ENCODE measurements at places on chromosomes 5 and 9.
A peak's percentile ranks its signal among the peaks of the same experiment; 100 is the strongest.

DNA sequence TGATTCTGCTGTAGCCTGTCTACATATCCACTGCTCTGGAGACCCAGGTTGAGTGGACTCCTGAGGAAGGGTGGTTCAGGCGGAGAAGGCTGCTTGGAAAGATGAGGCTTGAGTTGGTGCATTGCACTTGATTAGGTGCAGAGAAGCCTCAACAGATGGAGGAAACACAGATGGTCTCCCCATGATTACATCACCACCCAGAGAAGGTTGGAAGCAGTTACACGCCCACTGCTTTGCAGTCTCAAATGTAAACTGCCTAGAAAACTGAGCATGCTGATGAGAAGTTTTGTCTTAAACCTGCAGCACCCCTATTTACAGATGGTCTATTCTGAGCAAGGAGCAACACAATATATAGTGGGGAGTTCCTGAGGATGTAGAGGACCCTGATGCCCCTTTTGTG, 266.6 kb downstream of the PIK3R1 start:
- no peak for DNase-seq

DNA sequence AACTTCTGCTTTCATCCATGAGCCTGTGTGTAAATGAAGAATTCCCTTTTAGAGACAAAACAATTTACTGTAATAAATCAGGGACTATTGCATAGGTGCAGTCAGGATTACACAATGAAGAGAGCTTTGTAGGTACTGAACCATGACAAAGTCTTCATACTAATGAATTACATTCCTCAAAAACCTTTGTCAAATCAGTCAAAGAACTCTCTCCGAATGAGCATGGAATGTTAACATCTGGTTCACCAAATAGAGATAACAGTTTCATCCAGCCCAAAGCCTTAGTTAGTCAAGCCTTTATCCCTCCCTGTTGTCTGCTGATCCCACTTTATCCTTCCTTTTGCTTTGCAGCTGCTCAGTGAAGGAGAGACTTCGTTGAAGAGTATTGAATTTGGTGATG, 62.9 kb upstream of the DMRTA1 start:
- DNase-seq, result no peak

- no peak for DNase-seq
These were observed 463.6 kb downstream of the SPOCK1 start for GRCh38 chr5:137035480-137035878.

- DNase-seq, result no peak
These were observed 74.9 kb downstream of the LMX1B start for GRCh38 chr9:126688617-126689016.

- no peak for DNase-seq
These were observed 55.7 kb upstream of the EQTN start for GRCh38 chr9:27352457-27353165.

GRCh38 chr9:88418025-88418424, 29.8 kb downstream of the SPIN1 start:
- DNase-seq, result no peak

DNA sequence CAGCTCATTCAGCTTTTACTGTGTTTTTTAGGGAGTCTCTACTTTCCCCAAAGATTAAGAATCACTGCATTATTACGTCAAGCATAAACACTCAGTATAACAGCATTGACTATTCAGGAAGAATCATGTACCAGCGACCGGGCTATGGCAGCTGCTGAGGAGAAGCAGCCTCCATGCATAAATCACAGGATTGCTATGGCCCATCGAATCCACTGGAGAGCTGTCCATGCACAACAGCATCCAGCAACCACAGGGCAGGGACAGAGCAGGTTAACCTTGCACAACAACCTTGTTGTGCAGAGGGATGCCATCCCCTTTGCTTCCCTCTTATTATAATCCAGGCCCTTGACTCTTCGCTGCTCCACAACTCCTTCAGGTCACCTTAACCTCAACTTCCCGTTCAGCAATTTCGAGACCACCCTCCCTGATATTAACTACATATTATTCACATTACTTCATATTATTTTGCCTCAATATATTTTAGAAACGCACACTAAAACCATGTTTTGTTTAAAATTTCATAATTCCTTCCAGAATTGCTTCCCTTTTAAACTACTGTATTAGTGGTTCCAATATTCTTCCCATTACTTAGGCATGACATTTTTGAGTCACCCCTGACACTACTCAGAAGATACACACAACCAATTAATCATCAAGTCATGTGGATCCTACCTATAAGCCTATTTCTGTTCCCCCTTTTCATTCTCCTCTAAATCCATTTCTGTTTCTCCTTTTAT, 991 bp downstream of the IARS1 start:
- DNase-seq, result no peak

- no peak for DNase-seq
These were observed 88.7 kb upstream of the ELL2 start for GRCh38 chr5:96050273-96050880.

GRCh38 chr5:108521841-108522506, 140.1 kb upstream of the FBXL17 start:
- peak; percentile 44 for DNase-seq
